Glutamatergic neuron (in vitro differentiated cells): ENCODE measurements at places on chromosomes 3 and 15. TPM values are rescaled to one million over a fixed set of nuclear protein-coding genes. Genes with fewer than 3 reads are reported as not detected.

Gene MAGI1
- 46.5 TPM for total RNA-seq

Gene CAMP
- total RNA-seq = not detected

Gene TEX55
- total RNA-seq = not detected

Gene SAXO2
- total RNA-seq = 0.20 TPM

Gene ARGFX
- total RNA-seq = not detected

Gene DNAJC13
- total RNA-seq = 48.5 TPM

Gene GP5
- total RNA-seq = 0.15 TPM

Gene PLXND1
- total RNA-seq = 72.2 TPM

Gene PCSK6
- total RNA-seq = 3.8 TPM

Gene ZBTB11
- 15.7 TPM for total RNA-seq

Gene SERPINI2
- total RNA-seq = not detected

Gene EPM2AIP1
- total RNA-seq = 17.2 TPM

Gene P2RY12
- not detected for total RNA-seq

Gene SLC2A2
- total RNA-seq = not detected

Gene ZBBX
- total RNA-seq = 1.4 TPM

Gene GPR176
- 15.9 TPM for total RNA-seq

Gene RUVBL1
- 33.1 TPM for total RNA-seq

Gene FGF12
- total RNA-seq = 33.1 TPM

Gene CLDN18
- total RNA-seq = not detected

Gene OR5K3
- not detected for total RNA-seq

Gene CORO2B
- 16.3 TPM for total RNA-seq

Gene STRA6
- 8.4 TPM for total RNA-seq

Gene CRTAP
- 43.2 TPM for total RNA-seq

Gene TAGLN3
- 819 TPM for total RNA-seq

Gene CSPG4
- 1.1 TPM for total RNA-seq

Gene ELL3
- total RNA-seq = 0.51 TPM

Gene C3orf80
- 0.34 TPM for total RNA-seq

Gene CRYGS
- 3.7 TPM for total RNA-seq

Gene POPDC2
- 1.4 TPM for total RNA-seq

Gene NOX5
- total RNA-seq = not detected

Gene GRIP2
- 0.34 TPM for total RNA-seq

Gene CPNE9
- 54.6 TPM for total RNA-seq

Gene LTK
- 3.2 TPM for total RNA-seq

Gene SPINK8
- not detected for total RNA-seq

Gene MKRN2OS
- total RNA-seq = not detected

Gene SLC28A1
- 0.25 TPM for total RNA-seq

Gene ISY1
- 18.2 TPM for total RNA-seq

Gene ZDHHC19
- 1.2 TPM for total RNA-seq

Gene CYP11A1
- not detected for total RNA-seq

Gene DPPA2
- 0.42 TPM for total RNA-seq

Gene THAP10
- 3.3 TPM for total RNA-seq

Gene CD86
- total RNA-seq = not detected

Gene NR1I2
- total RNA-seq = not detected

Gene NBEAL2
- 38.0 TPM for total RNA-seq

Gene CCDC191
- 3.8 TPM for total RNA-seq

Gene PRKCI
- total RNA-seq = 175 TPM

Gene TMEM40
- total RNA-seq = not detected

Gene FBXO40
- not detected for total RNA-seq

Gene AP4E1
- total RNA-seq = 15.9 TPM

Gene AGTR1
- total RNA-seq = not detected

Gene SLC24A1
- total RNA-seq = 4.7 TPM

Gene ALPK3
- 6.8 TPM for total RNA-seq

Gene CADM2
- 233 TPM for total RNA-seq

Gene MEGF11
- 2.6 TPM for total RNA-seq

Gene EOMES
- total RNA-seq = not detected

Gene SSUH2
- 0.66 TPM for total RNA-seq

Gene PP2D1
- not detected for total RNA-seq
